ENCODE measurements at places on chromosomes 7 and 10.

GRCh38 chr10:44066527-44067255 lies 318.2 kb downstream of the CXCL12 start:
- DNase-seq, result peak; percentile 34

GRCh38 chr10:22620929-22621328 lies 93.4 kb downstream of the PIP4K2A start:
- no peak for DNase-seq

DNA sequence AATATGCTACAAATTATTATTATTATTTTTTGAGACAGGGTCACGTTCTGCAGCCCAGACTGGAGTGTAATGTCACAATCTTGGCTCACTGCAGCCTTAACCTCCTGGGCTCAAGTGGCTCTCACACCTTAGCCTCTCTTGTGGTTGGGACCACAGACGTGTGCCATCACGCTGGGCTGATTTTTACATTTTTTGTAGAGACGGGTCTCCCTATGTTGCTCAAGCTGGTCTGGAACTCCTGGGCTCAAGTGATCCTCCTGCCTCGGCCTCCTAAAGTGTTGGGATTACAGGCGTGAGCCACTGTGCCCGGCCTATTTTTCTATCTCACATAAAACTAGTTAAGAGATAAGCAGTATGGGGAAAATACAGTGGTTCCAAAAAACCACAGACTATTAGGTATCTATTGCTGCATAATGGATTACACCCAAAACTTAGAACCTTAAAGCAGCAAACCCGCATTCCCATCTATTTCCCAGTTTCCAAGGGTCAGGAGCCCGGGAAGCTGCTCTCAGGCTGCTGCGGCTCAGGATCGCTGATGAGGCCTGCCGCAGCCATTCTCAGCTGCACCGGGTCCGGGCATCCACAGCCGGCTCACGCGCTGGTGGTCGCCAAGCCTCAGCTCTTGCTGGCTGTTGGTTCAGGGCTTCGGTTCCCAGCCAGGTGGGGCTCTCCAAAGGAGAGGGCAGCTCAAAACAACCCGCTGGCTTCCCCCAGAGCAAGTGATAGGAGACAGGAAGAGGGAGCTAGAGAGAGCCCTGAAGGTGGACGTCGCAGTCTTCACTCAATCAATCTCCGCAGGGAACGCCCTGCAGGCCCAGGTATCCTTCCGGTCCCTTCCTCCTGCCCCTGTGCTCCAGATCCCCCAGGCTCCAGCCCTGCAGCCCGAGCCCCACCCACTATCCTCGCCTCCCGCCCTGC lies 128.2 kb downstream of the UBE2H start:
- DNase-seq, result no peak

DNA sequence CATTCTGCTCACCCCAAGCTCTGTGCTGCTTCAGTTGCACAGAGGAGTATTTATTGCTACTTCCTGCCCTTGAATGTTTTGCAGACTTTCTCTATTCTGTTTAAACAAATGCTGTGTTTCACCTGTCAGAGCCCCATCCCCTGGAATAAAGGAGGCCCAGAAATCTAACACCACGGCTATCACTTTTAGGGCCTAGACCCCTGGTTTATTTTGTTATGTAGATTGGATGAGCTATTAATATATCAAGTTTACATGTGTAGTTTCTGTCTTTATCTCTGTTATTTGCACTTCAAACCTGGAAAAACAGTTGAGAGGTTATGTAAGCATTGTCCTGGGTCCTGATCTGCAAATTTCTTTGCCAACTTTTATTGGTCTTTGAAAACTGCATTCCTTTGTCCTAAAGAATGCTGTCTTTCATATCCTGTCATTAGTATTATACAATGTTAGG lies 630.1 kb downstream of the PARD3 start:
- DNase-seq, result no peak

- DNase-seq, result peak; percentile 51
Observed at GRCh38 chr10:88065383-88066049, 202.1 kb downstream of the PTEN start.

DNA sequence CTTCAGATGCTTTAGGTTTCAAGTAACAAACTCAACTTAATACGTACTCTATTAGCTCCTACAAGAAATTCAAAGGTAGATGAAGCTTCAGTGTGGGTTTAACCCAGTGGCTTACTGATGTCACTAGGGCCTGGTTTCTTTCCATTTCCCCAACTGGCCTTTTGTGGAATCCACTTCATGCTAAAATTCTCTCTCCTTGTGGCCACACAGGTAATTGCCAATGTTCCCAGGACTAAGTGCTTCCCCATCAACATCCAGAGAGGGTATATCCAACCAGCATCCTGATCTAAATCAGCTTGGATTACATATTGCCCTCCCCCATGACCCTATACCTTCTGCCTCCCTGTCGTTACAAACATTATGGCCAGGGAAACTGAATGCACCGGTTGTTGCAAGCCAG lies 10.7 kb downstream of the FBXL13 start:
- no peak for DNase-seq

GRCh38 chr10:13969792-13970140 lies 361.0 kb downstream of the FRMD4A start:
- no peak for DNase-seq

GRCh38 chr10:107056182-107056581 lies 108.3 kb downstream of the SORCS1 start:
- DNase-seq, result no peak

GRCh38 chr7:43495572-43495971 lies 87.3 kb upstream of the STK17A start:
- no peak for DNase-seq

GRCh38 chr10:79025199-79025832 lies 43.5 kb upstream of the ZMIZ1 start:
- DNase-seq, result no peak

- DNase-seq, result no peak
Observed at GRCh38 chr10:112454910-112455779, 8.1 kb downstream of the VTI1A start.

DNA sequence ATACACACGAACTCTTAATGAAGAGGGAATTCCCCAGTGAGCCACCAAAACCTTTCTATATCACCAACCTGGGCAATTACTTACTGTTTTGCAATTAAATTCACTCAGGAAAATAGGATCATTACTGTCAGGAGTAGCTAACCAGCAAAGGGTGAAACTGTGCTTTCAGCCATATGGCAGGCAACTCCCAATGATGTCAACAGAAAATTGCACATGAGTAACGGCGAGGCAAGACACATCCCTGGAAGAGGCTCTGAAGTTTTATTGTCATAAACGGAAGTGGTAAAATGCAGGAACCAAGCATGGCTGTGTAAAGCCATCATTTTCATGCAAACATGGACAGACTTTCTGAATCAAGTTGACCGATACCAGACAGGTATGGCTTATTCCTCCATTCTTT lies 548.9 kb upstream of the AUTS2 start:
- peak; percentile 61 for DNase-seq

DNA sequence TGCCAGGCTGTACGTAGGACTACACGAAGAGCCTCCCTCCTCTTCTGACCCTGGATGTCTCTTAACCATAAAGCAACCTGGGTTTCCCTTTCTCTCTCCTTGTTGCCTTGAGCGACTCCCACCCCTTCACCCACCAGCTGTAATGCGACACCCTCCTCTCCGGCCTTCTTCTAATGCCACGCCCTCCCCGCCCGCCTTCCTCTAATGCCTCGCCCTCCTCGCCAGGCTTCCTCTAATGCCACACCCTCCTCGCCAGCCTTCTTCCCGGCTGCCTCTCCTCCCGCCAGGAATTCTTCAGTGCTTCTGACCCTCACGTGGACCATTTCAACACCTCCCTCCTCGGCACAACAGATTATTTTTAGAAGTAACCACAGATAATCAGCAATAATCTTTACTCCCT lies 348.5 kb upstream of the SHH start:
- DNase-seq, result no peak

GRCh38 chr7:96380111-96380512 lies 58.2 kb upstream of the SLC25A13 start:
- DNase-seq, result no peak

GRCh38 chr10:14774797-14775196 lies at the start of gene FAM107B:
Gene FAM107B (minus strand): TSS chr10:14774897. CDS start chr10:14774663, 234 bp downstream.
- DNase-seq, result no peak

DNA sequence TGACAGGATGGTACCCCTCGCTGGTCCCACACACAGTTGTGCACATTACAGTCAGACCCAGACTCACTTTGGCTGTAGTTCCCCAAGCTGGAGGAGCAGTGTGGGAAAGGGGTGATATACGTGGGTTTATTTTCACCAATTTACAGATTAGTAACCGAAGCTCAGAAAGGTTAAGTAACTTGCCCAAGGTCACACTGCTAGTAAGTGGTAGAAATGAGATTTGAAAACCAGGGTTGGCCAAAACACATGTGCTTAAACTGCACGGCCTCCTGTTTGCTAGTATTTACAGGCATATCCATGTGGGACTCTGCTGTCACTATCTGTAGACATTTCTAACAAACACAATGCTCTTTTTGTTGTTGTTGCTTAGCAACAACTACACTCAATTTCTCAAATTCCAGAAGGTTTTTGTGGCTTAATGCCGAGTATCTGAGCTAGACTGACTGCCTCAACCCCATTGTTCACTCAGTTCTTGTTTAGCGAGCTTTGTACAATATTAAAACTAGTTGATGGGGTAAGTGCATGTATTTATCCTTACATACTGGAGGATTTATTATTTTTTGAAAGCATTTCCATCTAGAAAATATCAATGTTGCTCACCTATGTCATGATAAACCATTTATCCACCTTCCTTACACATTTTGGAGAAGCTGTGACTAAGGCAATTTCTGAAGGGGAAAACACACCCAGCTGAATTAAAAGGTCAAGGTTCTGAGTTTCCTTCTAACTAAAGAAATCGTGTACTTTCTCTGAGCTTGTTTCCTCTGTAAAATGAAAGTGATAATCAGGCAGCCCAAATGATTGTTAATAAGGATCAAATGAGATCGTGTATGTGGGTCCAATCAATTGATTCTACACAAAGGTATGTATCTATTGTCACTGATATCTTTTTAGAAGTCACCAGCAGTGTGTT lies 5.3 kb upstream of the TMEM139 start:
- peak; percentile 58 for DNase-seq

GRCh38 chr10:86341361-86341811 lies 25.2 kb downstream of the GRID1 start:
- DNase-seq, result peak; percentile 15

- DNase-seq, result peak; percentile 55
Observed at GRCh38 chr7:150317748-150318444, 5.3 kb upstream of the LRRC61 start.

DNA sequence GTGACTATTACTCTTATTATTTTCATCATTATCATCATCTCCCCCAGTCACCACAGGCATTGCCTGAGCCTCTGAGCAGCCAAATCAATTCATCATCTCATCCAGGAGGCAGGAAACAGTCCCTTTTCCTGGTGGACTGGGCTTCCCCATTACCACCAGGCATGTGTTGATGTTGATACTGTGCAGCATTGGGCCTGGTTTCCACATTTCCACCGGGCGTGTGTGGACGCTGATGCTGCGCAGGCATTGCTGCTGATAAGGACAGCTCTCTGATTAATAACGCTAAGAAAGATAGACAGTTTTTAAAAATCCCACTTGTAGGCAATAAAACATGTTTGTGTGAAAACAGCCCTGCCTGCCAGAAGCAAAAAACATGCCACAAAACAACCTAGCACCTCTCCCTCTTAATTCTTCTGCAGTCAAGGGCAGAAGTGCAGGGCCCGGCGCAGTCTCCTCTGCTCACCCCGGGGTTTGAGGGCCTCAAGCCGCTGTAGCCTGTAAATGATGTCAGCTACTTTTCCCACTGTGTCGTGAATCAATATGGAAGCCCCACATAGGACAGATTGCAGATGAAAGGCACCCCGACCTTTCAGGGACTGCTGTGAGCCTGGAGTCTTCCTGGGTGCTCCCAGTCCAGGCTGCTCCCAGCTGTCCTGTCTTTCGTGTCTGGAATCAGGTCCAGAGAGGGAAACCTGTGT lies 216.0 kb downstream of the WDR37 start:
- DNase-seq, result no peak

DNA sequence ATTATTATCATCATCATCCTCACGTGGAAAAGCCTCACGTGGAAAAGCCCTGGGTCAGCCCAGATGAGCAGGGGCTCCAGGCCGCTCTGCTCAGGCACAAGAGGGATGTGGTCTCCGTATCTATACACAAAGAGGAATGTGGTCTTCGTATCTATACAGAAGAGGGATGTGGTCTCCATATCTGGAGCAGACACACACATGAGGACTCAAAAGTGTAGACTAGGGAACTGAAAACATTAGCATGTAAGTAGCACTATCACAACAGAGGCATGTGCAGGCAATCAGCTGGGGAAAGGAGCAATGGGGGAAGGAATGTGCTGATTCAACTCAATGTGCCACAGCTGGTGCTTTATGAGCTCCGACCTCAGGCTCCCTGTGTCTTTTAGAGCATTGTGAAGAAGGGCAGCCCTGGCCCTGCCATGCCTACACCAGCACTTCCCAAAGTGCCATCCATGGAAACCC lies 86.5 kb downstream of the PLXNA4 start:
- no peak for DNase-seq

DNA sequence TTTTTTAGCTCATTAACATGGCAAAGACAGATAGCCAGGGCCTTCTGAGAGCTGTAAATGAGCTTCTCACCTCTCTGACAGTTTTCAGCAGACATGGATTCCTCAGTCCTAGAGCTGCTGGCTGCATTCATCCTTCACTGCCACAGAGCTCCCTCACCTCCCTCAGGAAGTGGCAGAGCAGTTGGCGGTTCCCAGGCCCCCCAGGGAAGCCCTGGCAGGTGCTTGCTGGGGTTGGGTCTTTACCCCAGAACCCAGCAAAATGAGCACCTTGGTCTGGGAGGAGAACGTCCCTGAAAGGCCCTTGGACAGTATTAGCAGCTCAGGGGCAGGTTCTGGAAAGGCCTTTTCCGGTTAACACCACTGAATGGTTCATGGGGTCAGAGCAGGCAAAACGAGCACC lies 288.0 kb downstream of the PTPRN2 start:
- no peak for DNase-seq

- no peak for DNase-seq
Observed at GRCh38 chr7:112365551-112365950, 84.7 kb upstream of the IFRD1 start.
